MM.1S (cell line): ENCODE measurements at places on chromosomes 1 and 21.

DNA sequence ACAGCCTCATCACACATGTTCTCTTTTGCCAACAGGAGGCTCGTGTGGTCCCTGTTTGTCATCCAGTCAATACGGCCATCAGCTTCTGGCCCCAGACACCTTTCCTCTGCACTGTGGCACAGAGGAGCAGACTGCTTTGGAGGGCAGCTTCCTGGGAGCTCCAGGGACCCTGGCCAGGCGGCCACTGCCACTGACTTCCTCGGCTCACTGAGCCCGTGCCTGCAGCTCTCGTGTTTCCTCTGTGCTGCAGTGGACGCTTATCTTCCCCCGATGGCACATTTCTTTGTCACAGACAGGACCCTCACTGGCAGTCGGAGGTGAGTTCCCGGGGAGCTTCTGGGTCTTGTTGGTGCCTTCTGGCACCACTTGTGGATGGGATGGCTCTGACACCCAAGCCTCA is 67.0 kb upstream of the DIRAS3 start:
- no peaks in the 10 kb centered on the region for H3K36me3 ChIP-seq
- DNase-seq: no peak
- peaks cover 4% of the 10 kb centered on the region; the same call in 1 of the 2 replicates for H3K4me1 ChIP-seq
- no peak overlapping the region for H3K4me3 ChIP-seq

GRCh38 chr1:18723701-18724411 is 93.2 kb downstream of the PAX7 start:
- no peaks in the 10 kb centered on the region for H3K4me1 ChIP-seq
- no peak overlapping the region for H3K27ac ChIP-seq
- H3K27me3 ChIP-seq: peaks cover 97% of the 10 kb centered on the region
- H3K4me3 ChIP-seq: no peak overlapping the region
- no peak for DNase-seq
- no peaks in the 10 kb centered on the region for H3K36me3 ChIP-seq

- no peak overlapping the region for H3K27ac ChIP-seq
- H3K36me3 ChIP-seq: no peaks in the 10 kb centered on the region
- H3K4me3 ChIP-seq: no peak overlapping the region
- H3K4me1 ChIP-seq: no peaks in the 10 kb centered on the region
Measured at GRCh38 chr1:11535761-11536572, 57.0 kb downstream of the DISP3 start.

DNA sequence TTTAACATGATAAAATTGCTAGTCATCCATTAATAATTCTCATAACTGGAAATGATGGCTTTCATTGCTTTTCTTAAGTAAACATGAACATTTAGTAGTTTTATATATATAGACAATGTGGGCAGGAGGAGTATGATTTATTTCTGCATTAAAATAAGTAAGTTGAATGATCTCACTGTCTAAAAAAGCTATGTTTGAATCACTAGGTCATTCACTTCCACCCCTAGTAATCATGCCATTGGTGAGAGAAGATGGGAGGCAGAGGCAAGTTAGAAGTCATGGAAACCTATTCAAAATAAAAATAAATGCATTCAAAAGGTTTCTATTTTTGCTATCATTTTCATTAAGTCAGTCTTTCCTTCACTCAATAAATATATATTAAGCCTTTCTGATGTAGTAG is 226.4 kb downstream of the DUSP10 start:
- DNase-seq: no peak
- no peak overlapping the region for H3K4me3 ChIP-seq
- H3K36me3 ChIP-seq: no peaks in the 10 kb centered on the region
- no peaks in the 10 kb centered on the region for H3K4me1 ChIP-seq

- no peaks in the 10 kb centered on the region for H3K27me3 ChIP-seq
- H3K36me3 ChIP-seq: no peaks in the 10 kb centered on the region
- DNase-seq: no peak
Measured at GRCh38 chr1:66510407-66510806, 23.5 kb upstream of the SGIP1 start.

- DNase-seq: no peak
- no peaks in the 10 kb centered on the region for H3K36me3 ChIP-seq
- no peaks in the 10 kb centered on the region for H3K27me3 ChIP-seq
Measured at GRCh38 chr1:156143765-156144489, 9.5 kb upstream of the SEMA4A start.

DNA sequence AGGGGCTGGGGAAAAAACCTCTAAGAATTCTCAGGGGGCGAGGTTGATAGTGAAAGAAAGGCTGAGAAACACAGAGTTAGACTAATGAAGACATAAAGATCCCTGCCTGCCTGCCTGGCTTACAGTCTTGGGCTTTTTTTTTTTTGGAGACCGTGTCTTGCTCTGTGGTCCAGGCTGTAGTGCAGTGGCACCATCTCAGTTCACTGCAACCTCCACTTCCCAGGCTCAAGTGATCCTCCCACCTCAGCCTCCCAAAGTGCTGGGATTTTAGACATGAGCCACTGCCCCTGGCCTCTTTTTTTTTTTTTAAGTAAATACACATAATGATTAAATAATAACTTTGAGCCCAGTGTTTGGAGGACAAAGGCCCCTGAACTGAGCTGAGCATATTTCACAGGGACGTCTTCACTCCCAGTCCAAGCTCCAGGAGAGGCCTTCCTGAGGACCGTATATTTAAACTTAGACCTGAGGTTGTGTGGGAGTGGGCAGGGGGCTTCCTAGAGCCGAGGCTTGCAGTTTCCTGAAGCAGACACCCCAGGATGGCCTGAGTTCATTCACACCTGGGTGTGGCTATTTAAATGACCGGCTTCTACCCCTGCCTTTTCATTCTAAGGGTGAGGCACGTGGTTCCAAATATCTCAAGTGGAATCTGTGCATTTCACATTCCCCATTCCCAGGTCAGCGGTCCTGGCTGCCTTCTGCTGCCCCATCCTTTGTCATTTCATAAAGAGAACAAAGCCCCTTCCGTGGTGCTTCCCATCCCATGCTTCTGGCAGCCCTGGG is 16.0 kb upstream of the EFHD2 start:
- DNase-seq: no peak
- H3K27ac ChIP-seq: no peak overlapping the region
- H3K4me3 ChIP-seq: no peak overlapping the region
- no peaks in the 10 kb centered on the region for H3K27me3 ChIP-seq

DNA sequence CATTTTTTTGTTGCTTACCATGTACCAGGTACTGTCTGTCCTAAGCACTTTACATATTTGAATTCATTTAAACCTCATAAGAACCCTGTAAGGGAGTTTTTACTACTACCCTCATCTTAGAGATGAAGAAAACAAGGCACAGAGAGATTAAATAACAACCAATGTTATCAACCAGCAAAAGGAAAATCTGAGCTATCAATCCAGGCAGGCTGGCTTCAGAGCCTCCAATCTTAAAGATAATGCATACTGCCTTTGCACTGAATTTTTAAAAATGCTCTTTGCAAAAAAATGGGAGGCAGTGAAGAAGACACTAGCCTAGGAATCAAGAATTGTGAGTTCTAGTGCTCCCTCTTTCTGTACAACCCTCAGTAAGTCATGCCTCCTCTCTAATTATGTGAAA is 18.7 kb downstream of the NDC1 start:
- DNase-seq: no peak
- H3K4me3 ChIP-seq: no peak overlapping the region
- no peaks in the 10 kb centered on the region for H3K27me3 ChIP-seq
- H3K4me1 ChIP-seq: no peaks in the 10 kb centered on the region
- H3K36me3 ChIP-seq: peaks cover 2% of the 10 kb centered on the region

- DNase-seq: no peak
- no peaks in the 10 kb centered on the region for H3K27me3 ChIP-seq
- no peaks in the 10 kb centered on the region for H3K36me3 ChIP-seq
- peaks cover 31% of the 10 kb centered on the region for H3K4me1 ChIP-seq
- no peak overlapping the region for H3K27ac ChIP-seq
Measured at GRCh38 chr1:59766227-59766855, 48.4 kb upstream of the HOOK1 start.

DNA sequence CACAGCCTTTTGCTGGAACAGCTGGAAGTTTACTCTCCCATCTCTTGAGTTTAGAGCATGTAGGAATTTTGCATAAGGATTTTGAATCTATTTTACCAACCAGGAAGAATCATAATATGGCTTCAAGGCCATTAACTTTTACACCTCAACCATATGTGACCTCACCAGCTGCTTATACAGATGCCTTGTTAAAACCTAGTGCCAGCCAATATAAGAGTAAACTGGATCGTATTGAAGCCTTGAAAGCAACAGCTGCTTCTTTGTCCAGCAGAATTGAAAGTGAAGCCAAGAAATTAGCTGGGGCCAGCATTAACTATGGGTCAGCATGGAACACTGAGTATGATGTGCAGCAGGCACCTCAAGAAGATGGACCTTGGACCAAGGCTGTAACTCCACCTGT is 65.4 kb downstream of the CEP350 start:
- H3K27me3 ChIP-seq: no peaks in the 10 kb centered on the region
- no peak overlapping the region for H3K4me3 ChIP-seq
- peaks cover 32% of the 10 kb centered on the region; the same call in 1 of the 2 replicates for H3K36me3 ChIP-seq
- DNase-seq: no peak
- H3K4me1 ChIP-seq: peaks cover 4% of the 10 kb centered on the region; the same call in 1 of the 2 replicates

DNA sequence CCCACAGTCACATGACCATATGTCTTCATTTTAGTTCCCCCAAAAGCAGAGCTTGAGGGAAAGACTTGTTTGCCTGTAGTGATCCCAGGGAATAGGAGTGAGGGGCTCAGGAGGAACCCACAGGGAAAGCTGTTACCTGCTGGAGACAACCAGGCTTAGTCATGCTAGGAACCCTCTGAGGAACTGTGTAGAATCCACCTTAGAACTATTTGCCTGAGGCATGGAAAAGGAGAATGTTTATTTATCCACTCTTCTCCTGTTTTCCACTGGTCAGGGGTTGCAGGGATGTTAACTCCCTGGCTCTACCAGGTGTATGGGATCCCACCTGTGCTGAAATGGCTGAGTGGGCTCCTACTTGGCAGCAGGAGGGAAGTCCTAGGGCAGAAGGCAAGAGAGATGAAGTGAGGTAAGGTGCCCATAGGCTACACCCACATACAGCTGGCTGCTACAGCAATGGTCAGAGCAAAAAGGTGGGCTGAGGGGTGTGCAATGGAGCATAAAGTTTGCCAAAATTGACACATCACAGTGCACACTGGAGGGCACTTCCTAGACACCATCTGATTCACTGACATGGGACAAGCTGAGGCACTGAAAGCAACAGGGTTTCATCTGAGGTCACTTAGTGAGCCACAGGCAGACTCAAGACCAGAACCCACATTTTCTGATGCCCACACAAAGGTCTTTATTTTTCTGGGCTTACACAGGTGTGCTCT is 29.7 kb upstream of the CYP4B1 start:
- no peak overlapping the region for H3K4me3 ChIP-seq
- no peak overlapping the region for H3K27ac ChIP-seq
- H3K36me3 ChIP-seq: no peaks in the 10 kb centered on the region
- no peaks in the 10 kb centered on the region for H3K4me1 ChIP-seq

DNA sequence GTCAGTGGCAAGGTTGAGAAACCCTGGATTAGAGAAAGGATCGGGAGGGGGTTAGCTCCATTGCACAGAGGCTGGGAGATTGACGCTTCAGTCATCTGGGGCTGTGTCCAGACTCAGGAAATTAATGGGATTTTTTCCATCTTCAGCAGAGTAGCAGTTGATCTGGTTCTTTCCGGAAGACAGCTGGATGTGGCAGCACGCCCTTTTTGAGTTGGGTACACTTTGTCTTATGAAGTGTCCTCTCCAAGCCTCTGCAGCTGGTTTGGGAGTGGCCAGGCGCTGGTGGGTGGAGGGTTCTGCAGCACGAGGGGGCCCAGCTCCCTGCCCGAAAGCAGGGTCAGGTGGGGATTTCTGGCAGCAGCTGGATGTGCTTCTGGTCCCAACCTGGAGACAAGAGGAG is 95.1 kb downstream of the TAS1R2 start:
- H3K27ac ChIP-seq: no peak overlapping the region
- no peaks in the 10 kb centered on the region for H3K36me3 ChIP-seq
- H3K4me3 ChIP-seq: no peak overlapping the region
- H3K27me3 ChIP-seq: peaks cover 90% of the 10 kb centered on the region
- DNase-seq: no peak

- H3K27ac ChIP-seq: no peak overlapping the region
- H3K4me1 ChIP-seq: no peaks in the 10 kb centered on the region
- 0 out of 2 replicates have a peak, but pooled peaks cover 3% of the 10 kb centered on the region for H3K27me3 ChIP-seq
- no peak overlapping the region for H3K4me3 ChIP-seq
- DNase-seq: no peak
Measured at GRCh38 chr1:15345705-15346345, 63.9 kb upstream of the EFHD2 start.

DNA sequence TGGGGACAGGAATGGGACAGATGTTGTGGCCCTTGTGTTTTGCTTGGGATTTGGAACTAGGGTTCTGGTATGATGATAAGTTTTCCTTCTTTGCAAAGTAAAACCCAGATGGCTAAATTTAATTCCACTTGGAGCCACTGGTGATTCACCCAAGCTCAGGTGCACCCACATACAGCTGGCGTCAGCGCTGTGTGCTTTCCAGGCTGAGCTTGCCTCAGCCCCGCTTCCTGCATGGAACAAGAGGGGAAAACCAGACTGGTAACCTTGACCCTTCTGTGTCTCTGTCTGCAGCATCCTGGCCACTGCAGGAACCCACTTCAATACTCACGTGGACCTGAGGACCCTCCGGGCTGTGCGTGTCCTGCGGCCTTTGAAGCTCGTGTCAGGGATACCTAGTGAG is 94.2 kb downstream of the CACNA1E start:
- H3K4me3 ChIP-seq: no peak overlapping the region
- DNase-seq: no peak
- H3K4me1 ChIP-seq: no peaks in the 10 kb centered on the region
- H3K36me3 ChIP-seq: no peaks in the 10 kb centered on the region
- H3K27me3 ChIP-seq: no peaks in the 10 kb centered on the region

- H3K27me3 ChIP-seq: no peaks in the 10 kb centered on the region
- no peaks in the 10 kb centered on the region for H3K36me3 ChIP-seq
- H3K4me1 ChIP-seq: peaks cover 19% of the 10 kb centered on the region
Measured at GRCh38 chr21:35021546-35021945, 27.6 kb downstream of the RUNX1 start.

- no peaks in the 10 kb centered on the region for H3K4me1 ChIP-seq
- no peak overlapping the region for H3K27ac ChIP-seq
- no peaks in the 10 kb centered on the region for H3K36me3 ChIP-seq
- H3K27me3 ChIP-seq: no peaks in the 10 kb centered on the region
- H3K4me3 ChIP-seq: no peak overlapping the region
Measured at GRCh38 chr1:237786066-237786719, 104.5 kb downstream of the ZP4 start.

- H3K27me3 ChIP-seq: no peaks in the 10 kb centered on the region
Measured at GRCh38 chr1:33288976-33289857, 31.7 kb downstream of the A3GALT2 start.

- no peak overlapping the region for H3K4me3 ChIP-seq
- H3K36me3 ChIP-seq: 0 out of 2 replicates have a peak, but pooled peaks cover 6% of the 10 kb centered on the region
- H3K4me1 ChIP-seq: peaks cover 12% of the 10 kb centered on the region
- H3K27ac ChIP-seq: no peak overlapping the region
- DNase-seq: no peak
- no peaks in the 10 kb centered on the region for H3K27me3 ChIP-seq
Measured at GRCh38 chr1:88990426-88990825, 2.0 kb downstream of the KYAT3 start.

- H3K4me1 ChIP-seq: no peaks in the 10 kb centered on the region
- H3K4me3 ChIP-seq: no peak within 1 kb of the TSS
- DNase-seq: no peak
- no peak within 1 kb of the TSS for H3K27ac ChIP-seq
Measured at GRCh38 chr1:196774603-196775002, at the start of gene CFHR3. Gene CFHR3 (plus strand): TSS chr1:196774840. CDS start chr1:196774887, 47 bp downstream.
